ENCODE measurements at places on chromosomes 1 and 21.

- no peak for DNase-seq
Observed at GRCh38 chr1:78526496-78526895, 35.7 kb downstream of the PTGFR start.

DNA sequence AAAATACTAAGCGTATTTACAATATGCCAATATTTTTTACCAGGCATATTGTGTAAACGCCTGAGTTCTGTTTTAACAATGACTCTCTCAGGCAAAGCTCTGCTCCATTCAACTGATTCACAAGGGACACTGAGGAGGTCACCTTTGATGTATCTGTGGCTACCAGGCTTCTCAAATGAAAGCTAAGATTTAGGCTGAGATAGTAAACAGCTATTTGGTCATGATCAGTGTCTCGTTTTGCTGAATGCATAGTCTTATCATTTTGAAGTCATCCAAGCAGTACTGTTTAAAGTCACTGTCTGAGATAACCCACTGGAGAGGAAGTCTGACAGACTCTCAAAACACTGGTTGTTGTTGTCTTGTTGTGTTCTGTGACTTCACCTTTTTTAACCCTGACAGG lies 13.7 kb upstream of the PLPPR5 start:
- DNase-seq, result no peak

GRCh38 chr1:152447484-152447883 lies 33.4 kb upstream of the CRNN start:
- no peak for DNase-seq

- DNase-seq, result no peak
Observed at GRCh38 chr21:33824156-33824941, 91.3 kb downstream of the ATP5PO start.

DNA sequence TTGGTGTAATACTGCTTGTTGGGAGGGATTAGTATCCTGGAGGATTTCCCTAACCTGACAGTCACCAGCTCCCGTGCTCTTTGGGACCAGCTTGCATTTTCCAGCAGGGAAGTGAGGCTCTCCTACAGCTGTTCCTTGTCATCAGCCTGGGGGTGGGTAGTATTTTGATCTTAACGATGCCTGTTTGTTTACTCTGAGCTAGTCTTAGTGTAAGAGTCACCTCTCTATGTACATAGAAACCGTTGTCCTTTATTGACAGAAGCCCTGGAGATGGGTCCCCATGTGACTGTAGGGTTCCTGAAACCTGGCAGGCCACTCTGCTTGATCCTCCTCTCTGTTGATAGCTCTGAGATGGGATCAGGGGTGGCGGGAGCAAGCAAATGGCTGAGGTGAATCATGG lies 58.0 kb downstream of the ACP6 start:
- DNase-seq, result no peak

GRCh38 chr1:89894210-89895201 lies 73.7 kb downstream of the LRRC8D start:
- no peak for DNase-seq

DNA sequence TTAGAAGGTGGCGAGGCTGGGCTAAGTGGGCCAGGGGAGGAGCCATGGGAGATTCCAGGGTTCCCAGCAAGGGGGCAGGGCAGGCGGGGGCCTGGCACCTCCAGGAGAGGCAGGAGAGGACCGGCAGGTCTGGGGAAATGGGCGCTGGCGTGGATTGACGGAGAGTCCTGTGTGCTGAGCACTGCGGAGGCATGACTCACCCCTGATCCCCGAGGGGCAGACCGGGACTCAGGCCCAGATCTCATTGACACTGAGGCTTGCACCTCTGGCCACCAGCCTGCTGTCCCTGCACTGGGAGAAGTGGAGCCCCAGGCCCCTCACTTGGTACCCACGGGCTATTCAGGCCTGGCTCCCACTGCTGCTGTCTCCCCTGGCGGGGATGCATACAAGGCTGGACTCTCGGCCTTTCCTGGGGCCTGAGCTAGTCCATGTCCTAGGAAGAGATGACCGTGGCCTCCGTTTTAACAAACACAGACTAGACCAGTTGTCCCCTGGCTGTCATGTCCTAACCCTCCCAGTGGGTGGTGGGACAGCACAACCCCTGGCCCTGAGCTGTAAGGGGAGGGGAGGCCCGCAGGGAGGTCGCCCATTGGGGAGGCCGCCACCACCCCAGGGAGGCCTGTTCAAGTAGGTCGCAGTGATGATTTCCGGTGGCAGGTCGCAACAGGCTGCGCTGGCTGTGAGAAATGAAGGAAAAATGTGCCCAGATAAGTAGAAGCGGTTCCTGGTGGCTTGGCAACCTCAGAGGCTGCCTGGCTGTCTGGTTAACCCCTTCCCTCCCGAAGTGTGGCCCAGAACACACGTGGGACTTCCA lies 39.7 kb downstream of the RIPK4 start:
- DNase-seq, result no peak

GRCh38 chr21:39852726-39853500 lies 14.3 kb upstream of the PCP4 start:
- DNase-seq, result no peak

- DNase-seq, result peak; percentile 39
Observed at GRCh38 chr1:200558866-200559459, 61.6 kb downstream of the KIF14 start.

DNA sequence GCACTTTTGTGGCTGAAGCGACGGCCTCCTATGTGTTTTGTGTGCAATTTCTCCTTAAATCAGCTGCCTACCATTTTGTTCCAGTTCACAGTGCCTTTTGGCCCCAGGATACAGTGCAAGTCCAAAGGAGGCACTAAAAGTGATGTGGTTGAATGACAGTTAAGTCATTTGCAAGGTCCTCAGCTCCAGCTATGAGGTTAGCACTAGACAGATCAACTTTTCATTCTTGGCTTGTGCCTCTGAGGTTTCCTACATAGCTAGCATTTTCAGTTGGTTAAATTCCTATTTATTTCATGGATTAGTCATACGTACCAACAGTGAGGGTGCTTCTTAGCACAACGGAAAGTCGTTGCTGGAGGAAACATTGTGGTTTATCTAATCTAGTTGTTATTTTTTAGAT lies 59.3 kb upstream of the NTPCR start:
- DNase-seq, result no peak
